CD4-positive, alpha-beta T cell treated with Interleukin-2 at 100 ng/mL for 4 hours (primary cell): ENCODE measurements at places on chromosomes 3 and 15.
A peak's percentile ranks its signal among the peaks of the same experiment; 100 is the strongest.

- DNase-seq, result no peak
These were observed 160.2 kb downstream of the XXYLT1 start for GRCh38 chr3:195110647-195111318.

DNA sequence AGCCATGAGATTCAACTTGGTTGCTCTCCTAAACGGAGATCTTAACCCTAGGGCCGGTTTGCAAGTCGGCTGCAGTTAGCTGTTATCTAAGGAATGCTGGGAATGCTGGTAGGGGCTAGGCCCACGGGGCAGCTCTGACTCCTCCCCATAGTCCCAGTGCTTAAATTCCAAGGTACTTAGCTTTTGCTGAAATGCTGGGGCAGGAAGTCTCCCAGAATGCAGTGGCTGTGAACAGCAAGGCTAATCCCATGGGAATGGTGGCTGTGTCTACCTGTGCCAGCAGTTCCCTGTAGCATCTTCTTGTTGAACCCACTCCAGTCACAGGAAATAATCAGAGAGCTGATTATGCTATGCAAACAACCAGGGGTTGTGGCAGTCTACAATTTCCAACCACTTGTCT, 102.5 kb upstream of the TJP1 start:
- no peak for DNase-seq

DNA sequence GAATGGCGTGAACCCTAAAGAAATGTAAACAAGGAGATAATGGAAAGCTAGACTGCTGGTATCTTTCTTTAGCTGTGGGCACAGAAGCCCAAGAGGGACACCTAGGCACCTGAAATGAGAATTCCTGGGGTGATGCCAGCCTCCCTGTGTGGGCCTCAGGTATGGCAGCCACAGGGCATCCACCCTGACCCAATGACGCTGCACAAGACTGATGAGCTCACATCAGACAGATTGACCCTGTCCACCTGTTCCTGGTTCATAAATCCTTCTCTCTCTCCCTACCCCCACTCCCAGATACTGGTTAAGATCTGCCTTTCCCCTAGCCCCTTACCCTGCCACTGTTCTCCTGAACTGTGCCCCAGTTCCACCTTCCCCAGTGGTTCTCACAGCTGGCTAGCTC, 1.5 kb downstream of the GLB1 start:
- DNase-seq, result no peak

GRCh38 chr3:46701181-46701939, at the start of gene TMIE:
Gene TMIE (plus strand): TSS chr3:46701392. CDS start chr3:46701488, 96 bp downstream.
- DNase-seq, result no peak

GRCh38 chr3:85801955-85802354, 843.2 kb downstream of the CADM2 start:
- DNase-seq, result no peak

DNA sequence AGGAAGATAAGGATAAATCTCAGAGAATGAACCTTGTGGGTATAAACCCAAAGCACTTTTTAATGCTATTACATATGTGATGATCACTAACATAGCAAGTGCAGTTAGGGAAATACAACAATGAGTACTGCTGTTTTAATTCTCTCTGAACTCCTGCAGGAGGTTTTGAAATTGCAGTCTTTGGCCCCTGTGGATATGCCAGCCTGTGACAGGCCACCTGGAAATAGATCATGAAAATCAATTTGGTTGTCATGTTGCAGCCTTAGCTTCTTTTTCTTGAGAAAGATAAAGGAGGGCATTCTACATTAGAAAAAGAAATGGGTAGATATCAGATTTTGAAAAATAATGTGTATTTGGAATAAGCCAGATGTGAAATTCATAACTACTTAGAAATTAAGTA, 103.6 kb downstream of the RSRC1 start:
- DNase-seq, result no peak

DNA sequence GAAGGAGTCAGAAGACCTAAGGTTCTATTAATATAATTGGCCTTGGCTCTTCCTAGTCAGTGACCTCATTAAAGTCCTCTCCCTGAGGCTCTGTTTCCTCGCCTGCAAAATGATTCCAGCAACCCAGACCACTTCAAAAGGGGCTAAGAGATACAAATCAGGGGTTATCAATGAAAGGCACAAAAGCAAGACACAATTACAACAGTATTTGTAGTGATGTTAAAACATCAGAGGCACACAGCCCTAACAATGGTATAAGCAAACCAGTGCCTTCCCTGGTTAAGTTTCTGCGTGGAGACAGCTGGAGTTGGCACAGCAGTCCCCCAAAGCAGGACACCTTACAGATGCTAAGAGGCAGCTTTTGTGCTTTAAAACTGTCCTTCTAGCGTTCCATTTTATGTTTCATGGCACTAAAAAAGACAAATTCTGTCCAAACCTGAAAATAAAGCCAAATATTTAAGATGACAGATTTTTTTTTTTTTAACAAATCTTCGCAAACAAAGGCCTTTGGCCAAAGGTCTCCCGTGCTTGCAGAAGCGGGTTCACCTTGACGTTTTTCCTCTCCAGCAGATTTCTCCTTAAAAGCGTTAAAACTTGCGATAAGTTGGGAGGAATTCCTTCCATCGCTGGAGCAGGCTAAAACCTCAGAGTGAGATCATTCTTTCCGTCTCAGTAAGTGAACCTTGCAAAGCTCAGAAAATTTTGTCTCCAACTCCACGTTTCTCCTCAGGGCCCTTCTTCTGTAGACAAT, 999 bp downstream of the ZNF280D start:
- no peak for DNase-seq

- DNase-seq, result no peak
These were observed 832.0 kb downstream of the OTOL1 start for GRCh38 chr3:162328649-162329048.

GRCh38 chr3:106473576-106474475, 605.0 kb upstream of the CBLB start:
- no peak for DNase-seq

GRCh38 chr15:82767163-82767829, 38.6 kb downstream of the FSD2 start:
- no peak for DNase-seq

- DNase-seq, result peak; percentile 11
These were observed 178.3 kb downstream of the UACA start for GRCh38 chr15:70584838-70585706.

GRCh38 chr3:137724240-137724639, 39.9 kb upstream of the SOX14 start:
- no peak for DNase-seq

GRCh38 chr15:93566762-93567161, 477.8 kb upstream of the RGMA start:
- DNase-seq, result no peak

- DNase-seq, result no peak
These were observed 24.7 kb downstream of the MINDY2 start for GRCh38 chr15:58795825-58796224.

DNA sequence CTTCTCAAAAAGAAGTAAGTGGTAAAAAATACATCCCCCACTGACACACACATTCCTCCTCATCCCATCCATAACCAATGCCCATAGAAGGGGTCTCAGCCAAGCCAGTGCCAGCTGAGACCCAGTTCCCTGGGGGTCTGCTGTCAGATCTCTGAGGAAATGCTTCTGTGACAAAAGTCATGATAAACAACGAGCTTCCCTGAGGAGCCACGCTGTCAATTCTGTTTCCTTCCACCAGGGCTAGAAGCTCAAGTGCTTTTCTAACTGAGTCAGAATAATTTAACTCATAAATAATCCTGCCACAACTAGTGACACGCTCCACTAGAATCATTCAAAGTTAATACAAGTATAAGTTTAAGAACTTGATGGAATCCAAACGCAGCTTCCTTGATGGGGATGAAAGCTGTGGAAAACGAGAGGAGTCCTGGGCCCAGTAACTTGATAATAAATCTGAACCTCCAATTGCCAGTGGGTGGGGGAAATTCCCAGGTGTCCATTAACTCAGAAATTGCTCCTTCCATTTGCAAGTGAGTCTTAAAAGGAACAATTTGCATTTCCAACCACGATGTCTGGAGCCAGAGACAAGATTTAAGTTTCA, 348.7 kb upstream of the LMCD1 start:
- DNase-seq, result no peak

- DNase-seq, result peak; percentile 84
These were observed 79.4 kb downstream of the FRMD4B start for GRCh38 chr3:69306239-69307185.

DNA sequence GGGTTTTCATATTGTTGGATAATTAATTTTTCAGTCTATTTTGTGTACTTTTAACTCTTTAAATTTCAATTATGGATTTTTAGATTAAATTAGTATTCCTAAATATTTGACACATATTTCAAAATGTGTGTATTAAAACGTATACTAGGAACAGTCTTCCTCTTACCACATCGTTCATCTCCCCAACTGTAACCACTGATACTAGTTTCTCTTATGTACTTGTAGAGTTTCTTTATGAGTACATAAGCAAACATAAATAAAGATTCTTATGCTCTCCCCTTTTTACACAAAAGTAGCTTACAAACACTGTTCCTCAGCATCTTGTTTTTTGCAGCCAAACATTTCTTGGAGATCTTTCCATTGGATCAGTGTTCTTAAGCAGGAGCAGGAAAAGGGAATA, 45.9 kb downstream of the CMSS1 start:
- no peak for DNase-seq

DNA sequence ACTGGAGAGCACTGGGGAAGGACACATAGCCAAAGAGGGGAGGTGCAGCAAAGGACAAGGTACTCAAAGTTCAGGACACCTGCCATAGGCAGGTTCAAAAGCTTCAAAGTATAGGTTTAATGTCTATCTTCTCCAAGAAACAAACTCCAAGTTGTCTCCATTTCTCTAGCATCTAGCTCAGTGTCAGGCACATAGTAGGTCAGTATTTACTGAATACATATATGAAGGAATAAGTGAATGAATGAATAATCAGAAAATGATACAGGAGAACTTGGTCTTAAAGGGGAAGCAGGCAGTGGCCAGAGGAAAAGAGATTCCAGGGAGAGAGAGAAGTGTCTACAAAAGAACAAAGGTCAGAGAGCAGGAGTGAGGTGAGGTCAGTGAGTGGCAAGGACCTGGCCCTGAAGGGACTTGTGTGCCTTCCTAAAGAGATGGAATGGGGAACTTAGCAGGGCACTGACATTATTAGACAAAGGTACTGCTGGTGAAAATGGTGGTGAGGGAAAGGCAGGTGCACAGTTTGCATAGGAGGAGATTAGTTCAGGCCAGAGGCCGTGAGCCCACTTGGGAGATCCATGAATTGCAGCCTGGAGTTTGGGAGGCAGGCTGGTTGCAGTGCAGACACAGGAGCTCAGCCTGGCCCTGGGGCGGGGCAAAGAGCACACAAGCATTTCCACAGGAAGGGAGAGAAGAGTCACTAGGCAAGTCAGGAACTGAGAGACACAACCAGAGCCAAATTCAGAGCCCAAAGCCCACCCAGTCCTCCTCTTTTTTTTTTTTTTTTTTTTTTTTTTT, 21.4 kb downstream of the TBC1D2B start:
- no peak for DNase-seq

DNA sequence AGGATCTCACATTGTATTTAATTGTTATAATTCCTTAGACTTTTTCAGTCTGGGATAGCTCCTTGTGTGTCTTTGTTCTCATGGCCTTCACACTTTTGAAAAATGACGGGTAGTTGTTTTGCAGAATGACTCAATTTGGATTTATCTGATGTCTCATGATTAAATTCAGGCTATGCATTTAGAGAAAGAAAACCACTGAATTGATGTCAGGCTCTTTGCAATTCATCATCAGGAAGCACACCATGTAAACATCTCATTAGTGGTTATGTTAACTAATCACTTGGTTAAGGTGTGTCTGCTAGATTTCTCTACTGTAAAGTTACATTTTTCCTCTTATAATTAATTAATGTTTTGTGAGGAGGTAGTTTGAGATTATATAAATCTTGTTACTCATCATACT, 8.0 kb upstream of the SLC22A13 start:
- peak; percentile 14 for DNase-seq

DNA sequence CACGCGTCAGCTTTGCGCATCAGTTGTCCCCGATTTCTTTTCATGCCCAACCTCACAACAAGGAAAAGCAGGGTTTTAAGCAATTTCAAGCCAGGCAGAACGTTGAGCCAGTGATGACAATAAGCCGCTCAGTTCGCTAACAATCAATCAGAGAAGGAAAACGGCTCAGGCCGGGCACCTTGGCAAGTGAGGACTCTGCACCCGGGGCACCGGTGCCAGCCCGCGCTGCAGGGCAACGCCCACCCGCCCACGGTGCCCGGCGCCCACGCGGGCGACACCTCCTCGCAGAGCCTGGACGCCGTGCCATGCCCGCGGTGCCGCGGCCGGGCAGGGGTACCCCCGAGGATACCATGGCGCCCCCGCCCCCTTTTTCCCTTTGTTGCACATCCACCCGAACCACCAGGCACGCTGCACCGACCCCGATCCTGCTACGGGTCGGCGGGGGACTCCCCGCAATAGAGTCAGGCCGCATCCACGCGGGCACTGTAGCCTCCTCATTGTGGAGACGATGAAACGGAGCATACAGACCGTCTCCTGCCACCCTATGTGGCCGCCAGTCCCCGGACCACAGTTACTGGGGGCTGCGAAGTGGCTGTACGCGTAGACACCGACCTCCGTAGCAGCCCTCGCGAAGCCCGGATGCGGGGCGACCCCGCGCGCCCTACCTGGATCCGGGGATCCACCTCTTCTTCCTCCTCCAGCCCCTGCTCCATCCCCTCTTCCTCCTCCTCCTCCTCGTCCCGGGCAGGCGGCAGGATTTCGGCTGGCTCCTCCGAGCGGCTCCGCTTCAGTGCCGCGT, 581 bp downstream of the SH3BP5 start:
- DNase-seq, result peak; percentile 38

DNA sequence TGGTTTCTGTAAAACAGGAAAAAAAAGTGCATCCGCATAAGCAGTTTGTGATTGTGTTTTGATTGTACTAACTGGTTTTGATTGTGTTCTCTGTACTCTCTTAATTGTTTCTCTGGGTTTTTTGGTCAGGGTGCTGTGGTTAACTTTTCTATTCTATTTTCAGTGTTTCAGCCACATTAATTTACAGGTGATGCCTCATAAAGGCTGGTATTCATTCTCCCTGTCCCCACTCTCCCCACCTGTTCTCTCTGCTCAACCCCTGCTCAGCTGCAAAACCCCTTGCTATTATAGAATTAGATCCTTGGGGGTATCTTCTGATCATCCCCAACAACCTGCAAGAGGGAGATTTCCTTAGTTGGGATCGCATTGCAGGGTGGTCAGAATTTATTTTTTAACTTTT, 285.4 kb upstream of the AZI2 start:
- no peak for DNase-seq

- DNase-seq, result no peak
These were observed 294.4 kb downstream of the KBTBD8 start for GRCh38 chr3:67292356-67293121.

DNA sequence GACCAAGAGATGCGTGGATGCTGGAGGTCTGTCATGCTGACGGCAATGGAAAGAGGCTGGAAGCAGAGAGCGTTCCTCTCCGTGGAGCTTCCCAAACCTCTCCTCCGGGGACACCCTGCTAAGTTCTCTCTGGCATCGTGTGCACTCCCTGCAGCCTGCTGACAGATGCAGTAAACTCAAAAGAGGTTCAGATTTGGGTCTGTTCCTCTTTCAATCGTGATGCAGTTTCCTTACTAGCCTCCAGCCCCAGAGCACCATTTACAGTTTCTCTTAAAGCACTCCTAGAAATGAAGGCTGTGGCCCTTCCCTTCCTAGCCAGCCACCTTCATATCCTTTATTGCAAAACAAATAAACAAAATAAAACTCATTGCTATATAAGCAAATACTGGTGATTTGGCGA, 47.3 kb upstream of the LRRC58 start:
- no peak for DNase-seq

GRCh38 chr3:31903686-31904431, 77.2 kb downstream of the OSBPL10 start:
- DNase-seq, result no peak

- no peak for DNase-seq
These were observed 80.2 kb downstream of the ARNT2 start for GRCh38 chr15:80484333-80484864.
